ENCODE measurements at places on chromosomes 13 and 19. TPM values are rescaled to one million over a fixed set of nuclear protein-coding genes. Genes with fewer than 3 reads are reported as not detected.

Gene CHAF1A
- 24.4 TPM for polyA plus RNA-seq

Gene ZNF865
- 2.1 TPM for polyA plus RNA-seq

Gene PDCD2L
- 20.1 TPM for polyA plus RNA-seq

Gene FAM187B
- not detected for polyA plus RNA-seq

Gene ELANE
- polyA plus RNA-seq = not detected

Gene ZNF491
- 0.08 TPM for polyA plus RNA-seq

Gene SMIM44
- not detected for polyA plus RNA-seq

Gene PPM1N
- polyA plus RNA-seq = 2.3 TPM

Gene RGL3
- polyA plus RNA-seq = 0.20 TPM

Gene EXOC3L2
- polyA plus RNA-seq = 0.23 TPM

Gene KRTDAP
- polyA plus RNA-seq = not detected

Gene KLK3
- polyA plus RNA-seq = not detected
